ENCODE measurements at places on chromosomes 16 and 17. TPM values are rescaled to one million over a fixed set of nuclear protein-coding genes. Genes with fewer than 3 reads are reported as not detected.

CMIP gene
- total RNA-seq: 1.4 TPM

DNA sequence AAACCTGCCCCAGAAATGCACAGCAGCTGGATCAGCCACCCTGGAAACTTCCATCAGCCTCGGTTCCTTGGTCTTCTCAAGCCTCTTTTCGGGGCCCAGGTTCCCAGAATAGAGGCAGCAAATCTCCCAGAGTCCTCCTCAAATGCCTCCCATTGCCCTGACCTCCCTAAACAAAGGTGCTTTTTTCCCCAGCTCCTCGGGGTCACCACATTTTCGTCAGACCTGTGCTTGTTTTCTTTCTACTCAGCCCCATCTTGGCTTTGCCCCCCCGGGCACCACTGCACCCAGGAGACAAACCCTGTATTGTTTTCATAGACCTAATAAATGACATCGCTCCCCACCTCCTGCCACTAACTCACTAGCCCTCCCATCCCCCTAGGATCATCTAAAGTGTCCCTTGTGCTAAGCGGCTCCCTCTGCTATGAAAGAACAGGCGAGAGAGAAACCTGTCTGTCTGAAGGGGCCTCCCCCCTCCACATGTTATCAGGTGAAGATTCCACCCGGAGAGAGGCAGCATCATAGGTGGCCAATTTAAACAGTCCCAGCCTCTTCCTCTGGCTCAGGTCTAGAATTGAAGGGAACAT, 451.1 kb downstream of the SOX9 start:
- DNase-seq: no peak

DNA sequence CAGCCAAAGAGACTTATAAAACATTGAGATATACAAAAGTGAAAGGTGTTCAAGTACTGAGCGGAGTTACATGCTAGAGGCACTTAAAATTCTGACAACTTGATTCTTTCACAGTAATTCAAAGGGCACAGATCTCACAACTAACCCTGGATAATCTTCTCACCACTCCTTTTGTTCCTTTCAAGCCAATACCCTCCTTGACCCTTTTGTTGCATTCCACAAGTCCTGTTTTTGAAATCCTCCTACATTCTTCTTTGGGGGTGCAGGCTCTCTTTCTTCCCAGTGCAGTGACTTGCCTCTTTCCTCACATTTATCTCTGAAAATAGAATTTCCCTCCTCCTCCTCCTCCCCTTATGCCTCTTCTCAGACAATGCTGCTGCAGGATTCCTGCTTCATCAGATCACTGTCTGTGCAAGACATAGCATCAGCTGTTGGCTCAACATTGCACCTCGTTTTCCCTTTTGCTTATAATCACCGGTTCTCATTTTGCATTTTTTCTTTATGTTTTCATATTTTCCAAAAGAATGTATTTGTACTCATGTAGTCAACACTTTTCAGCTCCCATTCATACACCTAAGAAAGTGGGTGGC, 199.3 kb downstream of the CDH8 start:
- DNase-seq: no peak

TBC1D3I gene
- not detected for total RNA-seq

COL1A1 gene
- total RNA-seq: 261 TPM

DNA sequence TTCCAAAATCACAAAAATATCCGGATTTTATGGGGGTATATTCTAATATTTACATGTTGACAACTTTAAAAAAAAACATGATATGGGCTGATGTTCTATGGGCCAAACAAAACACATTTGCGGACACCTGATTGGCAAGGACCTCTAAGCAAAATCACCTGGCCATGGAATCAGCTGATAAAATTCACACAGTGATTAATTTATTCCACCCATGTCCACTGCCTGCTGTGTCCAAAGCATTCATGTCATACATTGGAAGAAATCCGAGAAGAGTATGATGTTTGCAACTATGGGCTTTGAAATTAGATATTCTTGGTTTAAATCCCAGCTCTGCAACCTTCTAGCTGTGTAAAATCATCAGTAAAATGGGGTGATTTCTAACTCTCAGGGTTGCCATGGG, 538.7 kb downstream of the HAPSTR1 start:
- no peak for DNase-seq
